PC-3 (cell line): ENCODE measurements at places on chromosomes 7 and 10. TPM values are rescaled to one million over a fixed set of nuclear protein-coding genes. Genes with fewer than 3 reads are reported as not detected.

Gene IFIT1B
- not detected in 2 replicates for total RNA-seq

GRCh38 chr10:127337801-127338200, 141.4 kb upstream of the INSYN2A start:
- DNase-seq, result no peak

Gene SYT15B
- total RNA-seq, result 0.06 TPM in 1 of 2 replicates, not detected in the other

Gene AKR1C4
- total RNA-seq, result not detected in 2 replicates

Gene SEMA4G
- 2.6 TPM in 2 replicates for total RNA-seq

DNA sequence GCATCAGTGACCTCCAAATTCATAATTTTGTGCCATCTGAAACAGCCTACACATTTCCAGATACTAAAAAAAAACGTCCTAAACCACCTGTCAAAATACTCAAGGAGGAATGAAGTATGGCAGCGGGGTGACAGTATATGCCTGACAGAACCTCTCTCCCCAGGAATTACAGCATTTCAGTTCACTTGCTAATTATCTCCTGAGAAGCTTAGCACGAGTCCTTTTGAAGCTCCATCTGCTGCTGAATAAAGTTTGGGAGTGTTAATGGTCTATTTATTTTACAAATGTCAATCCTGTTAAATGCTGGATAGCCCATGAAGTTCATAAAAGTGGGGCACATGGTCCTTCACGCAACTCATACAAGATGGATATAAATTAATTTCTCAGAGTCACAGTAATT, 29.4 kb upstream of the ANLN start:
- DNase-seq, result no peak

Gene WEE2
- not detected in 2 replicates for total RNA-seq

- no peak for DNase-seq
These were observed 186.1 kb upstream of the ZWINT start for GRCh38 chr10:56547163-56547562.

DNA sequence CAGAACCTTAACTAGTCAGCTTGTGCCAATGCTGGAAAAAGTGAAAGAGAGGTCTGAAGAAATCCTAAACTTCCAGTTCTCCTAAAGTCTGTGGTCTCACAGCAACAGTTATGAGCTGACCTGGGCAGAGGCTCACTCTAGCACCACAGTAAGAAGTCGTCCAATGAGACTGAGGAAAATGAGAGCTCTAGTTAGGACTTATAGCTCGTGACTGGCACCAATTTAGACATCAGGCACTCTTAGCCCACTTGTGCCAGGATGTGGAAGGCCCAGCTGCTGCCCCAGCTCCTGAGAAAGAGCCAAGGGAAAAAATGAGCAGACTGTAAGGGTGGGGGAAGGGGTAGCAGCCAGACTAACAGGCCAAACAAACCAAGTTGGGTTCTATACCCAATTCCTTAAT, 7.6 kb downstream of the MMS19 start:
- DNase-seq, result no peak

DNA sequence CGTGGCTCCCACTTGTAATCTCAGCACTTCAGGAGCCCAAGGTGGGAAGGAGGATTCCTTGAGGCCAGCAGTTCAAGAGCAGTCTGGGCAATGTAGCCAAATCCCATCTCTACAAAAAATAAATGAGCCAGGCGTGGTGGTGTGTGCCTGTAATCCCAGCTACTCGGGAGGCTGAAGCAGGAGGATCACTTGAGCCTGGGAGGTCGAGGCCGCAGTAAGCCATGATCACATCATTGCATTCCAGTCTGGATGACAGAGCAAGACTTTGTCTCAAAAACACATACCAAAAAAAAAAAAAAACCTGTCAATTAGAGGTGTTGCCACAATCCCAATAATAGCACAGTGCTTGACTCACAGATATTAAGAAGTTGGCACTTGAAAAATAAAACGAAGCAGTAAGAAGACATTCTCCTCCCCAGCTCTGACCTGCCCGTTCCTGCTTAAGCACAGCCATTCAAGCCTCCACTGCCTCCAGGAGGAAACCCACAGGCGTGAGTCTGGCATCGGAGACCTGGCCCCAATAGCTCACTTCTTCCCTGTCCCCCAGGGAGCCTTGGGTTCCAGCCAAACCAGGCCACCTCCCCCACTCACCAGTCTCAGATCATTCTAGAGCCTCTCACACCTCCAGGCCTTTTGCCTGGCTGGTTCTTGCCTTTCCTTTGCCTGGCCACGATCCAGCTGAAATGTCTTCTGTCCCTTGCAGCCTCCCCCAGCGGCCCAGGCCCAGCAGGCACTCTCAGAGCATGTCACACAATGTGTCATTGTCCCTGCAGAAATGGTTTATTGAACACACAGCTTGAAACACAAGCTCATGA, 45.3 kb upstream of the GTF2I start:
- no peak for DNase-seq

DNA sequence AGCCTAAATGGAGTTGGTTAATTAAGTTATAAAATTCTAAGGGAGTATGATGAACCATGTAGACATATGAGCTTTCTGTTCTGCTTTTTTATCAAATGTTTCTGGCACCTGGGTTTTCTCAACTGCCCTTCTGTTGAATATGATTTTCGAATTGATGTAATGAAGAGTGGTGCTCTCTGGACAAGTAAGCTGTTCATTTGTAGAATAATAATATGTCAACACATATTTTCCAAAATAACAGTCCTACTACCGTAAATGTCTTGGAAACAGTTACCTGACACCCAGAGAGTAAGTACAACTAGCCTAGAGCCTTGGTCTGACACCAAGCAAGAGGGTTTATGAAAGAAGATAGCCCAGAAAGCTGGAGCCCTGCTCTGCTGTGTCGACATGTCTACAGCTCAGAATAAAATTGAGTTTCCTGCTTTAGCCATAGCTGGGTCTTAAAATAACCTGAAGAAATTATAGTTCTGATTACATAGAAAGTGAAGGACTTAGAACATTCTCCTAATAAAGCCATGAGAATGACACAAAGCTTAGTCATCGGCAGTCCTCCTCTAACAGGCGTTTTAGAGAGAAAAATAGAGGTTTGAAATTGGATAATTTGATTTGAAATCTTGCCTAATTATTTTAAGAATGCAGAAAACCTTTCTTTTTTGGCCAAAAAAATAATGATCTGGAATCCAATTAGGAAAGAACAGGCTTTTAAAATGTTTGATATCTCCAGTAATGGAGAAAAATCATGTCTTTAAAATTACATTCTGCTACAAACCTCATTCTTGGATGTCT, 25.1 kb downstream of the HDAC9 start:
- peak; percentile 68 for DNase-seq

DNA sequence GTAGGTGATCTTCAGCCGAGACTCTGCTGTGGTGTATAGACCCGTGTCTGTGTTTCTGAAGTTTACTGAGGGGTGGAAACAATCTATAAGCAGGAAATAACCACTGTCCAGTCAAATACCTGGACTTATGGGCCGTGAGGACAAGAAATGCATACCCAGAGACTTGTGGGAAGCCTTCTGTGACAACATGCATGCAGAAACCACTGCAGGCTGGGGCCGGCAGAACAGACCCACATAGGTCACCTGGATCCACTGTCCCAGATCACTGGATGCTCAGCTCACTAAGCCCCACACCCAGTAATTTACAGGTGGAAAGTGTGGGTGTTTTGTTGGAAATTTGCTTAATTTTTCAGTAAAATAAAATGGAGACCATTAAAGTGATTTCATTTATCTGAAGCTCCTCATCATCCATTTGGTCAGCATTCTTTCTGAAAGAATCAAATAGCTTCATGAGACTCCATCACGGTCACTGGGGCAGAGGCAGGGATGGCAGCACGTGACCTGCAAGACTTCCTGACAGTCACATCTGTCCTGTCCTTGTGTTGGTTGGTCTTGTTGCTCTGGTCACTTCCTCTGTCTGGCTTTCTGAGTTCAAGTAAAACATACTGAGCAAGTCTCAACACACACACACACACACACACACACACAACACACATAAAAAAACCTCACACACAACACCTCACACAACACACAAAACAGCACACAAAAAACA, 108.3 kb downstream of the TNS3 start:
- no peak for DNase-seq

GRCh38 chr10:118870467-118871243, 115.9 kb upstream of the CACUL1 start:
- DNase-seq, result peak; percentile 64

DNA sequence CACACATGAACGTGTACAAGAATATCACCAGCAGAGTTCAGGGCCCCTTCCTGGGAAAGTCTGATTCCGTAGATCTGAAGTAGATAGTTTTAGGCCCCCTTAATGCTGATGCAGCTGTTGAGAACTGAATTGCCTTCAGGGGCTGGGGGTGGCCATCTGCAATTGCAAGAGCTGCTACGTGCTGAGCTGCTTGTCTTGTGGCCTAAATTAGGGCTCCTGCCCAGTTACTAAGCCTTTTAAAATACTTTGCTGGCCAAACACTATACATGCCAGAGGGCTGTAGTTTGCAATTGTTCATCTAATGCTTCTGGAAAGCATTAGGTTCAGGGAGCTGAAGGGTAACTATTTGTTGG, 71.7 kb downstream of the TMEM178B start:
- no peak for DNase-seq

- DNase-seq, result no peak
These were observed 382 bp upstream of the ARMS2 start for GRCh38 chr10:122454071-122454470.

Gene PLXNA4
- 1.2 TPM in 2 replicates for total RNA-seq

Gene SLC26A4
- not detected in 2 replicates for total RNA-seq

DNA sequence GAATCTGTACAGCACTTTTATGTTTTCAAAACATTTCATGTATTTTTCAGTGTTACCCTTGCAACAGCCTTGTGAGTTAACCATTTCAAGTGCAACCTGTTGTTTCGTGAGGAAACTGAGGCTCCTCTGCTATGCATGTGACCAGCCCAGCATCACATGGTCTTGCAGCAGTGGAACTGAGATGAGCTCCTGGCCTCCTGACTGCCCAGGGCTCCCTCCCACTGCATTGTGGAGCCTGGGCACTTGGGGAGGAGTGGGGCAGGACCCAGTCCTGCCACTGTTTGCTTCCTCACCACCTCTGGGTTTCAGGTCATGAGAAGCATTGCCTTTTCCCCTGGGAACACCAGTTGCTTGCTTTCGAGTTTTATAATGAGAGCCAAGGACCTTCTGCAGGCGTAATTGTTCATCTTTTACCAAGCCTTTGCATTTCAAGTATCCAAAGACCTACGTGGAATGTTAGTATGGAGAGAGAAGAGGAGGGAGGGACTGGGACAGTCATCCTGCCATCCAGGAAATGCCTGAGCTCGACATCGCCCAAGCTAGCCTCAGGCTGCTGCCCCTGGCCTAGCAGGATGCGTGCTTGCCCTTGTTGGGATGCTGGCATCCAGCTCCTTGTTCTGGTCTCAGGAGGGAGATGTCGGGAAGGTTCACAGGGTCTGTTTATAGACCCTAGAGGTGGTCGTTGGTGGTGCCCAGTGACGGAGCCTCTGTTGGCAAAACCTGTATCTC, 32.3 kb upstream of the BHLHA15 start:
- no peak for DNase-seq

- DNase-seq, result no peak
These were observed 20.8 kb upstream of the ADAM12 start for GRCh38 chr10:126408953-126409641.

Gene MRLN
- total RNA-seq, result not detected in 2 replicates

- no peak for DNase-seq
These were observed 82.7 kb downstream of the SLC25A13 start for GRCh38 chr7:96238976-96239766.

DNA sequence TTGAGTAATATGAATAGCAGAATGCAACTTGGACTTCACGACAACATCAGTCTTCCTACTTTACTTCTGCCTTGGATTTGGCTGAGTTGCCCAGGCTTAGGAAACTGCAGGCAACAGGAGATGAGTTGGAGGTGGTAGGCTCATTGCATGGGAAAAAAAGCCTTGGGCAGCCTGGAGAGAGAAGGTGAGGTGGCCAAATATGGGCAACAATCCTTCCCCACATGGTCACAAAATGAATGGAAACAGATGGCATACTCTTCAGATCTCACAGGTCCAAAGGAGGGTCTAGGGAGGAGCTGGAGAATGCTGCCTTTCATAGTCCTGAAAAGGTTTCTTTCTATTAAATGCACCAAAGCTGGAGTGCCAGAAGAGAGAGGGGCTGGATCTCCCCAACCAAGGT, 128.6 kb upstream of the AOAH start:
- DNase-seq, result no peak

GRCh38 chr10:98088186-98088971, 46.1 kb upstream of the R3HCC1L start:
- DNase-seq, result no peak

- peak; percentile 16 for DNase-seq
These were observed 61.6 kb downstream of the LHPP start for GRCh38 chr10:124522933-124523871.

DNA sequence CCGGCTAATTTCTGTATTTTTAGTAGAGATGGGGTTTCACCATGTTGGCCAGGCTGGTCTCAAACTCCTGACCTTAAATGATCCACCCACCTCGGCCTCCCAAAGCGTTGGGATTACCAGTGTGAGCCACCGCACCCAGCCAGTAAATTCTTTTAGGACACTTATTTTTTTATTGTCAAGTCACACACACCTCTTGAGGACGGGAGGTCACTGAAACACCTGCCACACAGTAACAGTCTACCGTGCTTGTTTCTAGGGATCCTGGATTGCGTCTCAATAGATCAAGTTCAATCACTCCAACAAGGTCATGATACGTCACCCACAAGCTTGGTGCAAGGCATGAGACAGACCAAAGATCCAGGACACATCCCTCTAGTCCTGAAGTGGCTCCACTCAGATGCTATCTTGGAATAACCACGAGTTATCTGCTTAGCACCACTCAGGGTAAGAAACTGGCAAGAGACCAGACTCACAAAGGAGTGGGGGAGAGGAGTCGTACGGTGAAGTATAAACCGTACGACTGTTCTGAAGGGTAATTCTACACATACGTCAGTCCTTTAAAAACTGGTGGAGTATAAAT, 58.9 kb upstream of the NCAPG2 start:
- no peak for DNase-seq

Gene CALHM3
- total RNA-seq, result 2.3 and 4.1 TPM in 2 replicates

DNA sequence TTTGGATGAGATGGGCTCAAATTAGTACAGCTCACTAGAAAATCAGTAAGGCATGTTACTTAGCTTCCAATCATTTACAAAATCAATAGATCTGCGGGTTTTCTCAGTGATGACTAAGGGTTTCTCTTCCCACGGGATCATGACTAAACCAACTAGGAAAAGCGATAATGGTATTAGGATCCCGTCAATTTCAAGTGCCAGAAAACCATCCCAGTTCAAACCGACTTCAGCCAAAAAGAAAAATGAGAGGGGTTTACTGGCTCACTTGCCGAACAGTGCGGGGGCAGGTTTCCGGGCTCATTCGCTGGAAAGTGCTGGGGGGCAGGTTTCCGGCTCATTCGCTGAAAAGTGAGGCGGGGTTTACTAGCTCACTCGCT, 62.1 kb upstream of the LYZL2 start:
- peak; percentile 64 for DNase-seq

GRCh38 chr7:1447551-1448244, 11.6 kb downstream of the MICALL2 start:
- DNase-seq, result no peak

GRCh38 chr7:146805082-146805481, 688.5 kb downstream of the CNTNAP2 start:
- DNase-seq, result no peak

DNA sequence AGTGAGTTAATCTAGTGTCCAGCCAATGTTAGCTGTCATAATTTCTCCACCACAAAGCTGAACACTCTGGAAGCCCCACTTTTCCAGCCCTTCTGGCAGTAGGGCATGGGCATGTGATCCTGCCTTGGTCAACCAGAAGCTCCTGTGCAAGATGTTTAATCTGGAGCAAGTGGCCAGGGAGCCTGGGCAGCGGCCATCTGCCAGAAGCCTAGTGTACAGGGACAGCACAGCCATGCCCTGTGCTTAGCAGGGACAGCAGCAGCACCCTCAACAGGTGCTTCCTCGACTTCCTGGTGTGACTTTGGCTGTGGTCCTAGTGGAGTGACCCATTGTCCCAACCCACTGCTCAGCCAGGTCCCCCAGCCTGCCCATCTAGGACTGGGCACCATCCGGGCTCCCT, 10.3 kb downstream of the RBP3 start:
- DNase-seq, result no peak
